ENCODE measurements at places on chromosomes 1 and 21.

DNA sequence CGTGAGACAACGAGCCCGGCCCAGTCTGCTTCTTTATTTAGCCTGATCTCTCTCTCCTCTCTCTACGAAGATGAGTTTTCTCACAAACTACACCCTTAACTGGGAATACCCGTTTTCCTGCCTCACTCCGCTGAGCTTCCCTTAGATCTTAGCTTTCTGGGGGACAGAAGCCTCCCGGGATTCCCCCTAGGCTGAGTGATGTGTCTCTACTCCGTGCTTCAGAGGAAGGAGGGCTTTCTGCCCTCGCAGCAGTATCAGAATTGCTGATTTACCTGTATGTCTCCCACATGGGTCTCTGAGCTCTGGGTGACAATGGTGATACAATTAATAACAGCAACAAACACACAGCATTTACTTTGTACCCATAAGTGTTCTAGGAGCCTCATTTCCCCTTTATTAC, 1.0 kb downstream of the ZBTB17 start:
- no peak for DNase-seq

DNA sequence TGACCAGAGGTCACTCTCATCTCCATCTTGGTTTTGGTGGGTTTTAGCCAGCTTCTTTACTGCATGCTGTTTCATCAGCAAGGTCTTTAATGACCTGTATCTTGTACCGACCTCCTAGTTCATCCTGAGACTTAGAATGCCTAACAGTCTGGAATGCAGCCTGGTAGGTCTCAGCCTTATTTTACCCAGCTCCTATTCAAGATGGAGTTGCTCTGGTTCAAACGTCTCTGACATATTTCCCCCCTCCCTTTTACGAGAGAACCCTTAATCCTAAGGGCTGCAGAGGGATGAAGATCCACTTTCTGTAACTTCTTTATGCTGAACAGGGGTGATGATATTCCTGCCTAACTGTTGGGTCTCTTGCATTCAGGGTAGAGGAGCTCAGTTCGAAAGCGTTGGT, 43.2 kb downstream of the TBCE start:
- no peak for DNase-seq

GRCh38 chr1:236507022-236507700, 16.6 kb upstream of the LGALS8 start:
- no peak for DNase-seq

DNA sequence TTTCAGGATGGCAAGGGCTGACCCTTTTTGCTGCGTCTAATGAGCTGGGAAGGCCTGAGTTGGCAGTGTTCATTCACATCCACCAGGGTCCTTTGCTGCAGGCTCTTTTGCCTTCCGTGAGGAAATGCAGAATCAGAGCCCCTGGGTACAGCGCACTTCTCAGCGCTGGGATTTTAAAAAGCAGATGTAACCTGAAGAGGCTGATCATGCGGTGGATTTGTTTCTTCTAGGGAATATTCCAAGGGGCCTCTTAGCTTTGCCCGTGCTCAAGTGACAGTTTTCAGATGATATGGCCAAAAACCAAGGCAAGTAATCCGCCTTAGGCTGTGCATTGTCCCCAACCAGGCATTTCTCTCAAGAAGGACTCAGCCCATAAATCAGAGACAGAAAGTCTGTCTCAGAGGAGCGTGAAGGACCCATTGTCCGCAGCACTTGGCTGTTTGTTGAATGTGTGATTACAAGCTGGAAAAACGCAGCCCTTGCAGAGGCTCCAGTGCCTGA, 237.6 kb downstream of the PTPRC start:
- DNase-seq: no peak

- no peak for DNase-seq
Observed at GRCh38 chr21:41555057-41555456, 47.1 kb upstream of the TMPRSS2 start.

DNA sequence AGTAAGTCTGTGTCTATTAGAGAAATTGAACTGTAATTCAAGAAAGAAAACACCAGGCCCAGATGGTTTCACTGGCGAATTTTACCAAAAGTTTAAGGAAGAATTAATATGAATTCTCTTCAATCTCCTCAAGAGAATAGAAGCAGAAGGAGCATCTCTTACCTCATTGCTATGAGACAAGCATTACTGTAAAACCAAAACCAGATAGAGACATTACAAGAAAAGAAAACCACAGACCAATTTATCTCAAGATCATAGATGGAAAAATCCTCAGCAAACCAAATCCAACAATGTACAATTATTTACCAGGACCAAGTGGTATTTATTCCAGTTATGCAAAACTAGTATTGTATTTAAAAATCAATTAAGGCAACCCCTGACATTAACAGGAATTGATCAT, 160.6 kb downstream of the LIPI start:
- DNase-seq: no peak

DNA sequence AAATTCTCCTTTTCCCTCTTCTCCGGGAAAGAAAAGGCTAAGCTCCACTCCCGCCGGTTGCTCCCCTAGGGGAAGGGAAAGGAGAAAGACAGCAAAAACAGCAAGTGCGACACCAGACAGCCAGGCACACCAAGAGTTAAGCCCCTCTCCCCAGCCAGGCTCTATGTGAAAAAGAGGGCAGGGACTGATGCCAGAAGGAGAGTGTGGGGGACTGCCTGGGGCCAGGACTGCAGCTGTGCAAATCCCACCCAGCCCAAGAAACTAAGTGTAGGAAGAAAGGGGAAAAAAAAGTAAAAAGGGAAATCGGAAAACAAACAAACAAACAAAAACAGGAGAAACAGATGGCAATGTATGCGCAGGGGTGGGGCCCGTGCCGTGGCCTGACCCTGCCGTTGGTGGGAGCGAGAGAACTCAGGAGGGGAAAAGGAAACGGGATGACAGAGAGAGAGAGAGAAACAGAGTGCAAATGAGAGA, 27.7 kb upstream of the FMO1 start:
- no peak for DNase-seq

- no peak for DNase-seq
Observed at GRCh38 chr1:3740752-3741151, 11.5 kb upstream of the CCDC27 start.

Data from stimulated activated naive CD4-positive, alpha-beta T cell (primary cell).